ENCODE measurements at places on chromosomes 16 and 17.

- DNase-seq, result no peak
Measured at GRCh38 chr16:87342978-87343752, 26.0 kb upstream of the C16orf95 start.

GRCh38 chr17:1206026-1206777, 26.4 kb upstream of the ABR start:
- DNase-seq, result no peak

DNA sequence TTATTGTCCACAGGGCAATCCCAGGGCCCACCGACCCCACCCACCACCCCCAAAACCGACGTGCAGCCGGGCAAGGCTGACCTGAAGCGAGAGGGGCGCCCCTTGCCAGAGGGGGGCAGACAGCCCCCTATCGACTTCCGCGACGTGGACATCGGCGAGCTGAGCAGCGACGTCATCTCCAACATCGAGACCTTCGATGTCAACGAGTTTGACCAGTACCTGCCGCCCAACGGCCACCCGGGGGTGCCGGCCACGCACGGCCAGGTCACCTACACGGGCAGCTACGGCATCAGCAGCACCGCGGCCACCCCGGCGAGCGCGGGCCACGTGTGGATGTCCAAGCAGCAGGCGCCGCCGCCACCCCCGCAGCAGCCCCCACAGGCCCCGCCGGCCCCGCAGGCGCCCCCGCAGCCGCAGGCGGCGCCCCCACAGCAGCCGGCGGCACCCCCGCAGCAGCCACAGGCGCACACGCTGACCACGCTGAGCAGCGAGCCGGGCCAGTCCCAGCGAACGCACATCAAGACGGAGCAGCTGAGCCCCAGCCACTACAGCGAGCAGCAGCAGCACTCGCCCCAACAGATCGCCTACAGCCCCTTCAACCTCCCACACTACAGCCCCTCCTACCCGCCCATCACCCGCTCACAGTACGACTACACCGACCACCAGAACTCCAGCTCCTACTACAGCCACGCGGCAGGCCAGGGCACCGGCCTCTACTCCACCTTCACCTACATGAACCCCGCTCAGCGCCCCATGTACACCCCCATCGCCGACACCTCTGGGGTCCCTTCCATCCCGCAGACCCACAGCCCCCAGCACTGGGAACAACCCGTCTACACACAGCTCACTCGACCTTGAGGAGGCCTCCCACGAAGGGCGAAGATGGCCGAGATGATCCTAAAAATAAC, 3.0 kb downstream of the SOX9 start:
- peak; percentile 65 for DNase-seq

DNA sequence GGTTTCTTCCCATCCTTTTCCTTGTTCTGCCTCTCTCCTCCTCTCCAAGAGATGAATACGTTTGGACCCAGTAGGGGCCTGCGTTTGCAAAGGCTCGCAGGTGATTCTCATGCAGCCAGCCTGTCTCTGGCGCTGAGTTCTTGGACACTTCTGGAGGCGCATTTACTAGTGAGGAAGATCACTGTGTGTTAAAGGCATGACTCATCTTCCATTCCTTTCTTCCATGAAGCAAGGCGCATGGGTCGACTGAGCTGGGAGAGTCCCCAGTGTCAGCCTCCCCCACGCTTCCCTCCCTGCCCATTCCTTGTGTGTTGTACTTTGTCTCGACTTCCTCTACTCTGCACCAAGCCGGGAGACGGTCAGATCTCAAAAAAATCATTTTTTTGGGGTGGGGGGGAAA, 159.9 kb upstream of the EEF2KMT start:
- no peak for DNase-seq

DNA sequence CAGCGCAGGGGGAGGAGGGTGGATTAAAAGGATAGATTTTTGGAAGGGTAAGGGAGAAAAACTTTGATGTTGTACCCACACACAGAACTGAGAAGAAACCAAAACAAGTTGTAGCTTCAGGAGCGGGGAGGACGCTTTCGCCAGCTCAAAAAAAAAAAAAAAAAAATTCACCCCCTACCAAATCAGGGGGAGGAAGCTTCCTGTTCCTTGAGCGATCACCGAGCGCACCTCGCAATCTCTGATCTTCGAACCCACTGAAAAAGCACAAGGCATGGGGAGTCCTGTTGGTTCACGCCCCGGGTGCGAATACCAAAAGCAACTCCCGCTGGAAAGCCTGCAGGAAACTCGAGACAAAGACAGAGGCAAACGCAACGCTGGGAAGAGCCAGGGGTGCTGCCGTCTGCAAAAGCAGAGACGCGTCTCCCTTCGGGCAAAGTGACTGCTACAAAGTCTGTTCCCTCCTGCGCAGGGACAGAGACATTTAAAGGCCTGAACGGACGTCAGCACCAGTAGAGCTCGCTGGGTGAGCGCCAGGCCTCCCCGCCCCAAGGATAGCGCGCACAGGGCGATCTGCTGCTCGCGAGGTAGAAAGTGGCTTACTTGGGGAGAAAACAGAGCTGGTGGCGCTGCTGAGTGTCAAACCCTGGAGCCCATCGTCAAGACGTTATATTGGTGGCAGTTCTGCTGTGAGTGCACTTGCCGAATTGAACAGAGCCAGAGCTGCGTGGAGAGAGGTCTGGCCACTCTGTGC, 190.4 kb downstream of the USP22 start:
- DNase-seq, result no peak

DNA sequence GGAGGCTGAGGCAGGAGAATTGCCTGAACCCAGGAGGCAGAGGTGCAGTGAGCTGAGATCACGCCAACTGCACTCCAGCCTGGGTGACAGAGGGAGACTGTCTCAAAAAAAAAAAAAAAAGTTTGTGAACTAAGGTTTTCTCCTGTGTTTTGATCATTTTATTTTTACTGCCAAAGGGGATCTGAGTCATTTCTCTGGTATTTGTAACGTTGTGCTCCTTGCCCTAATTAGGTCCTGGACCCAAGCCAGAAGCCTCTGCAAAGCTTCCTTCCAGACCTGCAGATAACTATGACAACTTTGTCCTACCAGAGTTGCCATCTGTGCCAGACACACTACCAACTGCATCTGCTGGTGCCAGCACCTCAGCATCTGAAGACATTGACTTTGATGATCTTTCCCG, 32.1 kb downstream of the IST1 start:
- DNase-seq, result peak; percentile 63

DNA sequence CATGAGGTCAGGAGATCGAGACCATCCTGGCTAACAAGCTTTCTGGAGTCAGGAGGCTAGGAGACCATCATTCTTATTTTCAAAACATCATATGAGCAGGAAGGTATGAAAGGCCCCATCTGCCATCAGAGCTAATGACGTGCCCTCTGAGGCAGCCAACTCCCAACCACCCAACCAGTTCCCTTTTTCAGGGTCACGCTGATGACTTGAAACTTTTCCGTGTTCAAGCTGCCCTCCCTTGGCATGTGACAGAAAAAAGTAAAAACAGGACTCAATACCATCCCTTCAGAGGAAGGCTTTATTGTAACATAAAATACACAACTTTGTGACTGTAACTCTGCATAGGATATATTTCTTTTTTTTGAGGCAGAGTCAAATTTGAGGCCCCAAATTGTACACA, 4.6 kb upstream of the GHDC start:
- peak; percentile 35 for DNase-seq

DNA sequence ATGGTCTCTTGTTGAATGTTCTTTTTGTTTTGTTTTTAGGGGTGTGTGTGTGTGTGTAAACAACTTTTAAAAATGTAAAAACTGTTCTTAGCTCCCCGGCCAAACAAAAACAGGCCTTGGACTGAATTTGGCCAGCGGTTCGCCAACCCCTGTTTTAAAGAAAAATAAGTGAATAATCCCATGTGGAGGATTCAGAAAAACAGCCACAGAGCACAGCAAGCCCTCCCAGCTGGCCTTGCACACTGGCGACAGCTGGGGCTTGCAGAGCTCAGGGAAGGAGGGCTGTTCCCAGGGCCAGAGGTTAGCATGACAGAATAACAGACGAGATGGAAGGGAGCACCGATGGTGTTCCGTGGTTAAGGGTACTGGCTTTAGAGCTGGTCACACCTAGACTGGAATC, 39.0 kb downstream of the EMP2 start:
- peak; percentile 59 for DNase-seq

- DNase-seq, result no peak
Measured at GRCh38 chr17:33385713-33386112, 92.6 kb upstream of the ASIC2 start.

- no peak for DNase-seq
Measured at GRCh38 chr17:50558091-50558490, 2.4 kb upstream of the CACNA1G start.

- no peak for DNase-seq
Measured at GRCh38 chr16:87431926-87432325, 39.8 kb downstream of the MAP1LC3B start.

DNA sequence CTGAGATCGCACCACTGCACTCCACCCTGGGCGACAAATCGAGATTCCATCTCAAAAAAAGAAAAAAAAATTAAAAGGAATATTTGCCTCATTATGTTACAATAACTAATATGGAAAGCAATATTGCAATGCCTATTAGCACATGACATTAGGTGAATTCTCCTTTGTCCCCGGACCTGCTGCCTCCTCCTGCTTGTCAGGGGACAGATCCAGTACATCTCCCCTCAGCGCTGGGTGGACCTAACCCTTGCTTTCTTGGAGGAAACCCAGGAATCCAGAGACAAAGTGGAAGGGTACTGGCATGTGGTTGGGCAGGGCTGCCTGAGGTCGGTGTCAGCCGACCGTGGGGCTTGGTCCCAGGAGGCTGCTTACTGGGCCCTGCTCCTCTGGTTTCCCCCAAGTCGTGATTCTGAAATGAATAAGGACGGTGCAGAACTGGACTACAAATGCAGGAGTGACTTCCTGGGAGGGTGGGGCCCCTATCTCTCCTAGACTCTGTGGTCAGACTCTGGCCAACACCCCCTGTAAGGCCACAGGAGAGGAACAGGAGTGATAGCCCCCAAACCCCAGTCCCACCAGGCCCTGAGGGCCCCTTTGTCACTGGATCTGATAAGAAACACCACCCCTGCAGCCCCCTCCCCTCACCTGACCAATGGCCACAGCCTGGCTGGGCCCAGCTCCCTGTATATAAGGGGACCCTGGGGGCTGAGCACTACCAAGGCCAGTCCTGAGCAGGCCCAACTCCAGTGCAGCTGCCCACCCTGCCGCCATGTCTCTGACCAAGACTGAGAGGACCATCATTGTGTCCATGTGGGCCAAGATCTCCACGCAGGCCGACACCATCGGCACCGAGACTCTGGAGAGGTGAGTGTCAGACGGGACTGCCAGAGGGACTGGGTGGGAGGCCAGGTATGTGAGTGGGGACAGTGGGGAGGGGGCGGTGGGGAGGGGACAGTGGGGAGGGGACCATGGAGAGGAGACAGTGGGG, at the start of gene HBZ:
Gene HBZ (plus strand): TSS at position 504 of the 988 bp plus-strand sequence. CDS start 266 bp downstream, at position 770.
- DNase-seq, result no peak

- DNase-seq, result peak; percentile 55
Measured at GRCh38 chr17:49548506-49549310, 27.0 kb upstream of the NXPH3 start.

DNA sequence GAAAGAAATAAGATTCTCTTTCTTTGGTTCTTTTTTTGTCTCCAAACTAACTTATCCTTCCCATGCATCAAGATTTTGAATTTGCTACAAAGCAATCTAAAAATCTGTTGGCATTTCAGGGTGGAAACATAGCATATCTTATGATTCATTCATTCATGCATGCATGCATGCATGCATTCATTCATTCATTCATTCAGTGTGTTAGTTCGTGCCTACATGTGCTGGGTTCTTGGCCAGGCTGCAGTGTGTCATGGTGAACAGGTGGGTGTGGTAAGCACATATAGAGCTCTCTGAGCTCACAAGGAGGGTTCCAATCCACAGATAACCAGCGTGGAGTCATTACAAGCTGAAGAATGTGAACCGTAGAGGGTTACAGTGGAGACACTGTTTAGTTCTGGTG, 410.4 kb downstream of the CPPED1 start:
- DNase-seq, result no peak

DNA sequence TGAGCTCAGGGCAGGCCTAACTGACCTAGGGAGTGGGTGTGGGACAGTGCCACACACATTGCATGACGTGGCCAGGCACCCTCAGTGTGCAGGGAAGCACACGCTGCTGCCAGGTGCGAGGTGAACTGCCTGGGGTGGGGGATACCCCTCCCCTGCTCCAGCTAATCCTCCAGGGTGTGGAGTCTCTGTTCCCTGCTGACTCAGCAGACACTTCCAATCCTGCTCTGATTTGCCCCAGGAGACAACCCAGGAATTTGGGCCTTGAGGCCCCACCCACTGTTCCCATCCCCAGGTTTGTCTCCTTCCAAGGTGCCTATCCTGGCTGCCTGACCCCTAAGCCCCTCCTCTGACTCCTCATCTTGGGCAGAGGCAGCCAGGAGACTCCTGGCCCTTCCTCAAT, 10.7 kb downstream of the DLX3 start:
- no peak for DNase-seq

GRCh38 chr17:2075336-2076086, 20.6 kb downstream of the HIC1 start:
- peak; percentile 85 for DNase-seq

DNA sequence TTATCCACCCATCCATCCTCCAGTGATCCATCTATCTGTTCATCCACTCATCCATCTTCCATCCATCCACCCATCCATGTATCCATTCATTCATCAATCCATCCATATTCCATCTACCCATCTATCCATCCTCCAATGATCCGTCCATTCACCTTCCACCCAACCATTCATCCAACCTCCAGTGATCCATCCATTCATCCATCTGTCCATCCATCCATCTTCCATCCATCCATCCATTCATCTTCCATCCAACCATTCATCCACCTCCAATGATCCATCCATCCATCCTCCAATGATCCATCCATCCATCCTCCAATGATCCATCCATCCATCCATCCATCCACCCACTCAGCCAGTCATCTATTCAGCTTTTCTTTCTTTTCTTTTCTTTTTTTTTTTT, 156.5 kb upstream of the WSCD1 start:
- DNase-seq, result no peak

- DNase-seq, result no peak
Measured at GRCh38 chr17:14078027-14078426, 8.7 kb downstream of the COX10 start.

GRCh38 chr17:61209525-61209924, 190.1 kb upstream of the TBX2 start:
- peak; percentile 55 for DNase-seq

GRCh38 chr17:45088741-45089140, 27.6 kb downstream of the NMT1 start:
- DNase-seq, result no peak

DNA sequence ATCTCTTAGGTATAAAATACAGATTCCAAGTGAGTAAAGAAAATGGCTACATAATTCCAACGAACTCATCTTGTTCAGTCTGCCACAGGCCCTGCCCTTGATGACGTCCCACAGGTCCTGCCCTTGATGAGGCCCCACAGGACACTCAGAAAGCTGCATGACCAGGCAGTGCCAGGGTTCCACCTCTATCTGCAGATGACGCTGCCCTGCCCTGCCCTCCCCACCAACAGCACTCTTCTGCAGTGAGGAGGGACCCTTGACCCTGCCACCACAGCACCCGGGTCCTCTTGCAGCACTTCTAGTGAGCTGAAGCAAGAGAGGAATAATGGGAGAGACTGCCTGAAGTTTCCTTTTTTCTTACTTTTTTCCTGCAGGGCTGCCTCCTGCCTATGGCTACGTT, 118.4 kb downstream of the VPS53 start:
- DNase-seq, result no peak

Measured in stomach (tissue), 19 donors.